ENCODE measurements at places on chromosomes 16 and 17.

DNA sequence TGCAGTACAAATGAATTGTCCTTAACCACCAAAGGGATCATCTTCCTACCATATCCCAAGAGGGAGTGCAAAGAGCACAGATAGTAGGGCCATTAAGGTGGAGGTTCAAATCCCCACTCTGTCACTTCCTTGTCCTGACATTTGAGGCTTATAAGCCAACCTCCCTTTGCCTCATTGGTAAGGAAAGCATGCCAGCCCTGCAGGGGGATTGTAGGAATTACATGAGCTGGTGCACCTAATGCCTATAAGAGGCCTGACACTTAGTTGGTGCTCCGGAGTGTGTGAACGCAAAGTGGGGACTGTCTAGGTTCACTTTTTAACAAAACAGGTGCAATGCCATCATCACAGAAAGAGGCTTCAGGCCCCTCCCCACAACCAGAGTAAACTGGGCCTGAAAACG is 374.4 kb downstream of the SNX29 start:
- no peak for DNase-seq

GRCh38 chr17:37792787-37793186 is 47.9 kb upstream of the HNF1B start:
- no peak for DNase-seq

DNA sequence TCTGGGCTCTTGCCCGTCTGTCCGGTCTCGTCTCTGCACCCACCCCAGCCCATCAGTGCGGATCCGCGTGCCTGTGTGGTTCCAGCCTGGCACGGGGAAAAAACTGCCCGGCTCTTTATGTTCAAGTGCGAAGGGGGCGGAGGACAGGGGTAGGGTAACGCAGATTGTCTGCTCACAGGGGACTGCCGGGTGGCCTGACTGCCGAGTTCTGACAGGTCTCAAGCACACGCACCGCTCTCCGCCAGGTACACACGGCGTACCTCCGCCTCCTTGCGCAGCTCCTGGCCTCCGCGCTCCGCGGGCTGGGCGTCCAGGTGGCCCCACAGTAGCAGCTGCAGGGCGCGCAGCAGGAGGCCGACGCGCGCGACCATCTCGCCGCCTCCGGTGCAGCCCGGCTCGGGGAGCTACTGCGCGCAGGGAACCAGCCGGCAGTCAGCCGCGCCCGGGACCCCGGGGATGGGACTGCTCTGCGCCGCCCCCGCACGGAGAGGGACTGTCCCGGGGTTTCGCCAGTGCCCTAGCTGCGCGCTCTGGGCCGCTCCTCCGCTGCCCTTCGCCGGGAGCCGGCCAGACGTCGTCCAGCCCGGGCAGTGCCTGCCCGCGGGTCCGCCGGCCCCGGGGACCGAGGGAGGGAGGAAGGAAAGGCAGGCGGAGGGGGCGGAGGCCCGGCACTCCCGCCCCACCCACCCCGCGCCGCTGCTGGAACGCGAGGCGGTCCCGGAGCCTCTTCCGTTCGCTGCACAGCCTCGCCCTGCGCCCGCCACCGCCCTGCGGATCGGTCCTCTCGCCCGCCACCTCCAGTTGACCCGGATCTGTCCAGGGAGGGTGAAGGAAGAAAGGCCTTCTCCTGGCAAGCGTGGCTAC is at the start of gene MMP28:
Gene MMP28, minus strand, starts transcription at position 635 of the 864 bp plus-strand sequence. Its CDS starts 264 bp downstream, at position 371.
- DNase-seq = peak; percentile 67

- no peak for DNase-seq
Observed at GRCh38 chr17:67054011-67054591, 9.7 kb downstream of the CACNG1 start.

GRCh38 chr16:84614623-84614967 is 3.3 kb downstream of the COTL1 start:
- no peak for DNase-seq

DNA sequence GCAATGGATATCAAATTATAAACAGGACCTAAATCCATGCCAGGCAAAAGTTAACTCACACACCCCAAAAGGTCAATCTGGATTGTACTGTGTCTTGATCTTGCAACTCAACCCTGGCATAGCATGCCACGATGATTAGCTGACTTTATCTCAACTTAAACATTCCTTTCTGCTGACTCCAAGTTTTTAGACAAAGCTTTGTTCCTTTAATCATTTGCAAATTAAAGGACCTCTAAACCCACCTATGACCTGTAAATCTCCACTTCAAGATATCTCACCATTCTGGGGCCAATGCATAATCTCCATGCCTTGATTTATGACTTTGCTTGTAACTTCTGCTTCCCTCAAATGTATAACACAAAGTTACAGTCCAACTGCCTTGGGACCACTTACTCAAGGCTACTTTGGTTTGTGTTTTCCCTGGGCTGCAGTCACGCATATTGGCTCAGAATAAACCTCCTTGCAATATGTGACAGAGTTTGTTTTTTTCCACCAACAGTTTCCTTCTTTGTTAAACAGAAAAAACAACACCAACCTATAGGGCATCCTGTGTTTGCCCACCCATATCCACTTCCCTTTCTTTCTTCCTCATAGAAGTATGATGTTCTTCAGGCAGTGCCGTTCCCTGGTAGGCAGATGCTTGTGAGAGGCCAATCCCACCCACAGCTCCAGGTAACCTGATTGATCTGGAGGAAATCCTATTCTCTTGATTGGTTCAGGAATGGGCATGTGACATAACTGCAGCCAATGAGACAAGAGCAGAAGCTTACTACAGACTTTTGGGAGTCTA is 390.6 kb upstream of the ERCC4 start:
- DNase-seq = no peak

DNA sequence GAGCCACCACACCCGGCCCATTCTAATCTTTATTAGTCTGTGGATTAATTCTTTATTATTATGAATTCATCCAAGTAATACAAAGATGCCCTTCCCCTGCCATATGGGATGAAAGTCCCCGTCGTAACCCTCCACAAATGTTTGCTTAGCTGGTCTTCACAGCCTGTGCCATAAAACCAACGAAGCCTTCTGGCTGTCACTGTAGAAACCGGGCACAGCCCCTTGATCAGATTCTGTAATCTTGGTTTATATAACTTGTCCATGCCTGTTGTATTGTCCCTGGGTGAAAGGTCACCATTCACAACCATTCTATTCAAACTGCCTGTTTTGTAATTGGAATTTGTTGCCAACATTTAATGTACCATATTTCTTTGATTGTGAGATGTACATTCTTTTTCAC is 66.5 kb downstream of the ATP2C2 start:
- no peak for DNase-seq

GRCh38 chr16:65662256-65662655 is 540.4 kb upstream of the CDH11 start:
- no peak for DNase-seq

GRCh38 chr16:80407265-80407987 is 133.4 kb upstream of the DYNLRB2 start:
- no peak for DNase-seq

GRCh38 chr16:78474762-78475161 is 375.3 kb downstream of the WWOX start:
- peak; percentile 12 for DNase-seq

GRCh38 chr17:27542841-27543463 is 86.7 kb downstream of the KSR1 start:
- no peak for DNase-seq

GRCh38 chr16:84718-85406 is 6.8 kb downstream of the MPG start:
- peak; percentile 80 for DNase-seq

DNA sequence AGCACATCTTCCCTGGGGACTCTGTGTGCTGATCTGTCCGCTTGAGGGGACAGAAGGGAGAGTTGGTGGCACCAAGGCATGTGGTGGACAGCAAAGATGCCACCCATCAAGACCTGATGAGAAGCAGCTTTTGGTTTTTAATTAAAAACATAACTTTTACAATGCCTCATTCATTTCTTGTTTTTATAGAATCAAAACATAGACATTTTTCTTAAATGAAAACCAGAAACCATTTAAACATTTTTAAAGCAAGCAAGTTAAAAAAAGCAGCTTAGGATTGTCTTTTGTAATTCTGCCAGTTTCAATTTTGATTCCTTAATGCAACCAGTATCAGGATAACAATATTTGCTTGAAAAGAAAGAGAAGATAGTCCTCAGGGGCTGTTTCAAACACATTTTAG is 123.7 kb upstream of the AXIN2 start:
- DNase-seq = no peak

DNA sequence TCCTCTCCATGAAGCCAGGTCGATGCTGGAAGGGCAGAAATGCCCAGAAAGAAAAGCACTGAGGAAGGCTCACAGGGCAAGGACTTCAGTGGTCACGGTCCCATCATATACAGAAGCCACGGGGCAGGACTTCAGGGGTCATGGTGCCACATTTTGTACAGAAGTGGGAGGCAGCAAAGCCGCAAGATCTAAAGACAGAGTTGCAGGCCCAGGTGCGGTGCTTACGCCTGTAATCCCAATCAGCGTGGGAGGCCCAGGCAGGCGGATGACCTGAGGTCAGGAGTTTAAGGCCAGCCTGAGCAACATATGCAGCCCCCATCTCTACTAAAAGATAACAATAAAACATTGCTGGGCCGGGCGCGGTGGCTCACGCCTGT is 96.0 kb downstream of the NXN start:
- DNase-seq = no peak

GRCh38 chr16:57383276-57384247 is 11.3 kb downstream of the CX3CL1 start:
- DNase-seq = no peak

DNA sequence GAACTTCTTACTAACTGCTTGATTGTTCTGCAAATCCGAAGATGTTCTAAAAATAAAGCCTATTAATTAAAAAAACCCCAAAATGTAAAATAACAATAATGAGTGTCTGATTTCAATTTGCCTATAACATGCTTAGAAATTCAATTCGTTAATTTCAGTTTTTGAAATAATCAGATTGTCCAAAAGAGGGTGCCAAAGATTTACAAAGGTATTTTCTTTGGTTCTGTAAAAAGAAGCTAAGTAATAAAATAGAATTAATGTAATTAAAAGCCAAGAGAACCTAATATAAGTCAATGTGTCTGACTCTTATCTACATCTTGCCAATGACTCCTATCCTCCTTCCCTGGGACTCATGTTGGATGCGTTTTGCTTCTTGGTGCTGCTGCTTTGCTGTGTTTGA is 75.0 kb upstream of the CPHXL start:
- DNase-seq = no peak

- no peak for DNase-seq
Observed at GRCh38 chr16:84020353-84020752, 22.2 kb downstream of the SLC38A8 start.

DNA sequence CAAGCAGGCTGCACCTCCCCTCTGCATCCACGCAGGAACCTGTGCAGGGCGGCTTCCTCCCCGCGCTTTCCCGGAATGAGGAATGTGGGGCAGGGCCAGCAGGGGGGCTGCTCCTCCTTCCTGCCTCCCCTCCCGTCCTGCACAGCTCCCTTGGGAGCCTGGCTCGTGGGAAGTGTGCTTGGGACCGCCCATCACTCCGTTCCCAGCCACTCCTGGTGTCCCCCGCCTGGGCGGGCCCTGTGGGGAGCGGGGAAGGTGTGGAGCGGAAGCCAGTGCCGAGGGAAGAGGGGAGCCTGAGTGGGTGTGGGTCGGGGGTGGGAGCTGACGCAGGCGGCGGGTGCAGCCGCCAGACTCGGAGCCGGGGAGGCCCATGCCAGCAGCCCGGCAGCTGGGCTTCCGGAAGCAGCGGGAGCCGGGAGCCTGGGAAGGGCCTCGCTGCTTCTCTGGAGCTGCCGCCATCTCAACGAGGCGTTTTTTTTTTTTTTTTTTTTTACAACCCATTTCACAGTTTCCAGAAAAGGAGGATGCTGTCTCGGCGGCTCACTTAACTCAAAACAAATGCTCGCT is 24.1 kb downstream of the BAHCC1 start:
- no peak for DNase-seq

DNA sequence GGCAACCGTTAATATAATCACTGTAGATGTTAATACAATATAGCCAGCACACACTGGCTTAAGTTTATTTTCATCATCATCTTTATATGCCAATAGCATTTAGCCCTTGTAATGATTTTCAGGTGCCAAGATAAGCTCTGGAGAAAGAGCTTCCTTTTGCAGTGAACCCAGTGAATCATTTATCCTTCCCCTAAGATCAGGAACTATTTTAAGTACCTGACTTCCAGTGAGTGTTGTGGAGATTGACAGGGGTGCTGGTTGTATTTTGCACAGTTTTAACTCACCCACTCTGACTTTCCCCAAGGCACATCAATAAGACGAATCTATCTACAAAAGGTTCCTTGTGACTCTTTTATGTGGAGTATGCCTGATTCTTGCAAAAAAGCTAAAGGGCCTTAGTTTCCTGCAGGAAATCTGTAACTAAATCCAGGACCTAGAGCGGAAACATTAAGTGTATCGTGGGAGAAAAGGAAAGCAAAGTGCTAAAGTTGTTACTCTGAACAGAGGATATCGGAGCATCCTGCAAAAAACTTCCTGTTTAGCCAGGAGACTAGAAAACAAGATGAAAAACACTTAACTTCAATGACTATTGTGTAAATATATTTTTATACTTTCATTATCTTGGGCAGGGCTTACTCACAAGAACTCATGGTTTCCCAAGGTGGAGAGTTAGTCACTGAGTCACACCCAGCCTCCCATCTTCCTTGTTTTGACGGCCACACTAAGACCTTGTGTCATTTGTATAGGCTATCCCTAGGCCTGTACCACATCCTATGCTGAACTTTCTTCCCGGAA is 183.6 kb downstream of the MAP2K6 start:
- no peak for DNase-seq

Measured in GM20000 (cell line).